Activated CD8-positive, alpha-beta T cell treated with anti-CD3 and anti-CD28 coated beads, Interleukin-2, amount 10 ng/mL, durations not matched to agents 7 days and 5 days (primary cell): ENCODE measurements at places on chromosomes 3 and 15. TPM values are rescaled to one million over a fixed set of nuclear protein-coding genes. Genes with fewer than 3 reads are reported as not detected.

GRCh38 chr15:66128116-66128680, 125.4 kb downstream of the MEGF11 start:
- DNase-seq, result no peak

- no peak for DNase-seq
Measured at GRCh38 chr15:98667521-98668179, 19.3 kb downstream of the IGF1R start.

- no peak for DNase-seq
Measured at GRCh38 chr3:133744241-133744640, 2.0 kb upstream of the TF start.

- no peak for DNase-seq
Measured at GRCh38 chr3:53534676-53535400, 40.4 kb downstream of the CACNA1D start.

DNA sequence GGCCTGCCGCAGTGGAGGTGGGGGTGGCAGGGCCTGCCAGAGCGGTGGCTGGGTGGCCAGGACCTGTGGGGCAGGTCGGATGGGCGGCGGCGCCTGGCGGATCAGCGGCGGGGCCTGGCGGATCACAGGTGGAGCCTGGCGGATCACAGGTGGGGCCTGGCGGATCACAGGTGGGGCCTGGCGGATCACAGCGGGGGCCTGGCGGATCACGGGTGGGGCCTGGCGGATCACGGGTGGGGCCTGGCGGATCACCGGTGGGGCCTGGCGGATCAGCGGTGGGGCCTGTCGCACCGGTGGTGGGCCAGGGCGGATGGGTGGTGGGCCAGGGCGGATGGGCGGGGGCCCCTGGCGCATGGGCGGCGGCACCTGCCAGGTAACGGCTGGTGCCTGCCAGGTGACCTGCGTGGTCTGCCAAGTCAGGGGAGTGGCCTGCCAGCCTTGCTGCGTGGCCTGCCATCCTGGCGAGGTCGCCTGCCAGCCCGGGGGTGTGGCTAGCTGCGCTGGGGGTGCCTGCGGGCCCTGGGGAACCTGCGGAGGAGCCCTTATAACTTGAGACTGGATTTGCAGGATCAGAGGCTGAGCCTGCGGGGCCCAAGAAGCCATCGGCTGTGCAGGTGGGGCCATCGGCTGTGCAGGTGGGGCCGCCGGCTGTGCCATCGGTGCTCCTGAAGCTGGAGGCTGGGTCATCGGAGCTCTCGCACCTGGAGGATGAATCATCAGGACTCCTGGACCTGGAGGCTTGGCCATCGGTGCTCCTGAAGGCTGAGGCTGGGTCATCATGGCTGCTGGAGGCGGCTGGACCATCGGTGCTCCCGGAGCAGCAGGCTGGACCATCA, 1.3 kb downstream of the MAGEL2 start:
- no peak for DNase-seq

DNA sequence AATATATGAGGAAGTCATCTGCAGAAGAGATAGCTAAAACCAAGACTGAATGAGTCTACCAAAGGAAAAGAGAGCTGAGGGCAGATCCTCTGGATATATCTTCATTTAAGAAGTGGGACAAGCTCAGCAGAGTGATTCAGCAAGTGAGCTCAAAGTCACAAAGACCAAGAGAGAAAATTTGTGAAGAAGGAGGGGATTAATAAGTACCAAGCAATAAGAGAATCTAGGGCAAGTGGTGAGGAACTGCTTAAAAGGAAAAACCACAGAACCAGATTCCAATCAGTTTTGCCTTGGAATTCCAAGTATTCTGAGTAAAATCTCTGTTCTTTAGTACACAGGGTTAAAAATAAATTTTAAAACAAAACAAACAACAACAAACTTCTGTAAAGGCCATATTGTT, 3.6 kb downstream of the EHHADH start:
- DNase-seq, result no peak

DNA sequence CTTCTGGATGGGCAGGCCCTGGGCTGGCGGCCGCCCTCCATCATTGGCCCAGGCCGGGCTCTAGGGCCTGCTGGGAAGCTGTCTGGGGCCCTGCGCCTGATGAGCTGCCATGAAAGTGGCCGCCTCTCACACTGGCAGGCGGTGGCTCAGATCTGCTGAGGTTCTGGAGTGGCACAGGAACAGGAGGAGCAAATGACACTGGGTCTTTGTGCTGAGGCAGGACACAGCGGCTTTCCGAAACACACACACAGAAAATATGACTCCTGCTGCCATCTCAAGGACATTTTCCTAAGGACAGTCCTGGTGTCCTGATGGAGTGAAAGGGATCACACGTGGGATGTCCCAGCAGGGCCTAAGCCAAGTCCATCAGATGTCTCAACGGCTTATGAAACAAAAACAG, 103.5 kb downstream of the NUP210 start:
- DNase-seq, result no peak

CISH gene
- 380 TPM for total RNA-seq

DNA sequence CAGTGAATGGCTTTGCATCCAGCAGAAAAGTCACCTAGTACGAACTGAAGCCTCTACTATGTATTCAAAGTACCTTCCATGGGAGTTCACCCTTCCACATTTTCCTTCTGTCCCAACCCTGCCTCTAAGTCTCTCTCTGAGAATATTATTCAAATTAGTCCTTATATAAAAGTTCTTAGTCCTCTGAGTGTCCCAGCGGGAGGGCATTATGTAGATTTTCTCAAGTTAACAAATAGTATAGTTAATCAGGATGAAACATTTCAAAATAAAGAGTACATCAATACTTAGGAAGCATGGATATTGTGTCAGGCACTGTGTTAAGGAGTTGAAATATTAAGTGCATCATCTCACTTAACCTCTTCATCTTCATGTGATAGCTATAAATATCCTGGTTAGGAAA, 223.3 kb downstream of the CPNE4 start:
- no peak for DNase-seq

GRCh38 chr3:80553211-80553610, 785.4 kb upstream of the ROBO1 start:
- DNase-seq, result no peak

GRCh38 chr3:16587047-16587680, 18.1 kb downstream of the DAZL start:
- no peak for DNase-seq

GRCh38 chr15:63188247-63188925, 1.0 kb upstream of the RAB8B start:
- no peak for DNase-seq

ENTPD3 gene
- not detected for total RNA-seq

GRAMD2A gene
- total RNA-seq, result not detected

DNA sequence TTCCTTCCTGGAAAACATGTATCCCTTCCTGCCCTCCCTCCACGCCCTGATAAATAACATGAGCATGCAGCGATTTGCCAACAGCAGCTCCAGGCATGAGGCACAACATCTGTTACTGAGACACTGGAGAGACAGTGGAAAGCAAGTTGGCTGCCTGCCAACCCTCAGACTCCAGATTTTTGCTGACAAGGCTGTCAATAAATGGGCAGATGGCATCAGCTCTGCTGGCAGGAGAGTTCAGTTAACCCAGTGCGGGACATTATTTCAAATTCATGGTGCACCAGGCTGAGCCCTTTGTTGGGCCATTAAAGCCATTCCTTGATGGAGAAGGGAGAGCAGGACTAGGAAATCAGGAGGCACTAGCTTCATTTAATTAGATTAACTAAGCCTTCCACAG, 293.3 kb downstream of the MEX3B start:
- no peak for DNase-seq

- DNase-seq, result peak; percentile 67
Measured at GRCh38 chr3:195558602-195559001, 15.5 kb upstream of the PPP1R2 start.

DNA sequence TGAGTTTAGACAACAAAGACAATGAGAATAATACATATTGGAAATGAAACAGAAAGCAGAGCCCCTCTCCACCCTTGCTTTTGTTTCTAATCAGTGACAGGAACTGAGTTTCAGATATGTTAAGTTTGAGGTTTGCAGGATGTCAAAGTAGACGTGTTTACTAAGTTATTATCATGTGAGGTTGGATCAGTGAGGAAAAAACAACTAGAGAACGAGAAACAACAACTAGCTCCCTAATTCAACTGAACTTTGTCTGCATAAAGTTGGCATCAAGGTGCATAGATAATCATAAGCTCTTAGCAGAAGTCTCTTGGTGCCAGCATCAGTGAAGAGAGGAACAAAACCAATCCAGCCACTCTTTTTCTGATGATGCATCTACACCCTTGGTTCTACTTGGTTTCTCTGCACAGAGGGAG, 491.1 kb upstream of the NR2F2 start:
- DNase-seq, result peak; percentile 39

GRCh38 chr3:182078316-182078715, 366.6 kb downstream of the SOX2 start:
- no peak for DNase-seq

GRCh38 chr15:55513152-55513551, 5.1 kb upstream of the DNAAF4 start:
- no peak for DNase-seq
